ENCODE measurements at places on chromosomes 2 and 18. TPM values are rescaled to one million over a fixed set of nuclear protein-coding genes. Genes with fewer than 3 reads are reported as not detected.
A peak's percentile ranks its signal among the peaks of the same experiment; 100 is the strongest.

DNA sequence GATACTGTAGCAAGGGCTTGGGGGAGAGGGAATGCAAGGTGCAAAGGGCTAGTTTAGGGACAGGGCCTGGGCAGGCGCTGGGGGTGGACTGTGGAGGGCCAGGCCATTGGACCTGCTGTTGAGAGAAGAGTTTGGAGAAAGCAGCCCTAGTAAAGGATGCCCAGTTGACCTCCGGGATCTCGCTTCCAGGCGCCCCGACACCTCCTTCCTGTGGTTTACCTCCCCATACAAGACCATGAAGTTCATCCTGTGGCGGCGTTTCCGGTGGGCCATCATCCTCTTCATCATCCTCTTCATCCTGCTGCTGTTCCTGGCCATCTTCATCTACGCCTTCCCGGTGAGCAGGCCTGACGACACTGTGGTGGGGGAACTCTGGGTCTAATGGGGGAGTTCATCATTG is 229.0 kb downstream of the DYSF start:
- DNase-seq = no peak

DNA sequence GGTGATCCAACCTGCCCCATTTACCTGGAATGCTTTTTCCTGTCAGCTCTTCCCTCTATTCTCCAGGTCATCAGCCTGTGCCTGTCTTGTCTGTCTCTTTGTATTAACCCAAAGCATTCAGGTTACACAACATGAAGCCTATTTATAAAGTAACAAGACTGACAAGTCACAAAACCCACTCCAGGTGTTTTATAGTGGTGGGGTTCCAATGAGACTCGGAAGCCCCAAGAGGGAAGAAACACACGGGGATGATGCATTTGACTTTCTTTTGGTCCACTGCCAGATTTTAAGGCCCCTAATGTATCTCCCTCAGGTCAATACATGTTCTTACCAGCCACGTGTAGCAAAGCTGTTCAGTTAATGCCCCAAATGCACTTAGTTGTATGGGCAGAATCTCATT is 27.5 kb downstream of the TGFA start:
- peak; percentile 57 for DNase-seq

Gene RAD51AP2
- polyA plus RNA-seq = not detected

Gene ZNF519
- 0.85 TPM for polyA plus RNA-seq

Gene AMER3
- polyA plus RNA-seq = not detected

Gene KLHL41
- 0.19 TPM for polyA plus RNA-seq

Gene HPCAL1
- 42.7 TPM for polyA plus RNA-seq

Gene SH3BP4
- polyA plus RNA-seq = 19.4 TPM

Gene MOCOS
- 4.3 TPM for polyA plus RNA-seq

Measured in foreskin keratinocyte (primary cell).